Brain pericyte (primary cell): ENCODE measurements at places on chromosomes 4 and X.

DNA sequence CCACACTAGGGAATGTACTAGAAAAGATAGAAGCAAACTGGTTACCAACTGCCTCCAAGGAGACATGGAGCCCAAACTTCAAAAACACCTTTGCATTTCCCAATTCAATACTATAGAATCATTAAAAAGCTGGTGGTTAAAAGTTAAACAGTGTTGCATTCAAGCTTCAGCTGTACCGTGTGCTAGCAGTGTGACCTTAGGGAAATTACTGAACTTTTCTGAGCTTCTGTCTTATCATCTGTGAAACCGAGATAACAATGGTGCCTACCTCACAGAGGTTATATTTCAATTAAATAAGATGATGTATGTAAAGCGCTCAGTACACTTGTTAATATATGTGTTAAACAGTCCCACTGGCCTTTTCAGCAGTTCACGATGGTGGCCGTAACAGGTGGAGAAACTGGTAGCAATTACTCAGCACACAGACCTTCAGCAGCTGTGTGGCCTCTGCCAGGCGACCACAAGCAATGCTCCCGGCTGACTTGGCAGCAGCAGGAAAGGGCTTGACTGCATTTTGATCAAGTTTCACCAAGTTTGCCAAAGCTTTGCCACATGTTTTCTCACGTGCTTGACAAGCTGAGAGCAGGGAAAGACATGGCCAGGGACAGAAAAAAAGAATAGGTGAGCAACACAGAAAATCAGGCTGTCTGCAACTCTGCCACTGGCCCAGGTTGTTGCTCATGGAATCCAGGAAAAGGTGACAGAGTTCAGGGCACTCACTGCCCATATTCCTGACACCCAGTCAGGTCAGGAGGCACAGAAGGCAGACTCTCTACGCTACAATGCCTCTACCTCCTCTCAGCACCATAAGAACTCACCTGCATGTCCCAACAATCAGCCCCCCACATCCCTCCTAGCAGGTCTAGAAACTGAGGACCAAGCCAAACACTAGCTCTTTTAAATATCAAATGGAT, 72.1 kb downstream of the PARM1 start:
- DNase-seq, result no peak

DNA sequence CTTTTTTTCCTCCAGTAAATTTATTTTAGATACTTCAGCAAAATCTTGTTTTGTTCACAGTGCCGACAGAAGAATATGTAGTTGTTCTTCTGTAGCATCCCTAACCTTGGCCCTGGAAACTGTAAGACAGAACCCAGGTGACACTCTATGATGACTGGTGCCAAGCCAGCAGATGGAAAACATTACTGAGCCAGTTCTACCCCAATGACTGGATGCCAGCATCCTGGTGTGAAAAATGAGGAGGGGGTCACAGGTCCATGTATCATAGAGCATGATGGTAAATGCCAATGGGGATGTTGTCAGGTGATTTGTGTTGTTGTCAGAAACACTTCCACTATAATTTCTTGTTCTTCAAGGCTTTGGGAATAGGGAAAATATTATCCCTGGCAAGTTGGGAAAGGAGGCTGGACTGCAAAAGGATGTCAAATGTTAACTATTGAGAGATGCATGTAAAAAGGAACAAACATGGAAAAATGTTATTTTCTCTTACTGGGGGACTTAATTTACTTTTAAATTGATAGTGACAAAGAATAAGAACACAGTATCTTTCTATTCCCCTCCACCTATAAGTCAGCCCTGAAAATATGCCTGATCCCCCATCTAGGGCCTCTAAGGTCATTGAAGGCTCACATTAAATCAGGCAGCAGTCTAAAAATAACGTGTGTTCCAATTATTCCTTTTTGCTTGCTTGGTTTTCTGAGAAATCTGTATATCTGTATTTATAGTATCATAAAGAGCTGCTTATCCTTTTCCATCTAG, 159.8 kb downstream of the RASL11B start:
- no peak for DNase-seq

DNA sequence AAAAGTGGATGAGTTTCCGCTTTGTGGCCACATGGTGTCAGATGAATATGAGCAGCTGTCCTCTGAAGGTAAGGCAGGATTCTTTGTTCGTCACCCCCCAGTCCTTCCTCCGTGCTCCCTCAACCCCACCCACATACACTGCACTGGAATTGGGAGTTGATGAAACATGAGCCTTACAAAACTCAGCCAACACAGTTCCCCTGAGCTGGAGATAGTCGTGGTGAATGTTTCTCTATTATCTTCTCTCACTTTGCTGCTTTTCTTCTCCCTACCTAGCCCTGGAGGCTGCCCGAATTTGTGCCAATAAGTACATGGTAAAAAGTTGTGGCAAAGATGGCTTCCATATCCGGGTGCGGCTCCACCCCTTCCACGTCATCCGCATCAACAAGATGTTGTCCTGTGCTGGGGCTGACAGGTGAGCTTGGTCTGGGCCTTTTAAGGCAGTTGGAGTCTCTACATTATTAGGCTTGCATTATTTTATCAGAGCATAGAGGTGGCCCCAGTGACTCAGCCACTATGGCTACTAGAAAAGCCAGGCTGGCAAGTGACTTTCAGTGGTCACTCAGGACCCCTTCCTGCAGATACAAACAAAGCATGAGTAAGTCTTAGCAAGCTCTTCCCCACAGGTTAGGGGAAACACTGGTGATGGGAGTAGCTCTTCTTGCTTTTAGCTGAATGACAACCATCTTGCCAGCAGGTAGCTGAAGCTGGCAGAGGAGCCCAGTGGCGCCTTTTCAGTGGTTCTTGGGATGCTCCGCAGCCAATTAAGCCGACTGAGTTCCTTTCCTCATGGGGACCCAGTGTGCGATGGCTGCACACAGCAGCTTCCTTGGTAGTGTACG, 1.6 kb downstream of the RPL10 start:
- no peak for DNase-seq

- no peak for DNase-seq
Observed at GRCh38 chr4:128517096-128517738, 229.6 kb upstream of the PGRMC2 start.

DNA sequence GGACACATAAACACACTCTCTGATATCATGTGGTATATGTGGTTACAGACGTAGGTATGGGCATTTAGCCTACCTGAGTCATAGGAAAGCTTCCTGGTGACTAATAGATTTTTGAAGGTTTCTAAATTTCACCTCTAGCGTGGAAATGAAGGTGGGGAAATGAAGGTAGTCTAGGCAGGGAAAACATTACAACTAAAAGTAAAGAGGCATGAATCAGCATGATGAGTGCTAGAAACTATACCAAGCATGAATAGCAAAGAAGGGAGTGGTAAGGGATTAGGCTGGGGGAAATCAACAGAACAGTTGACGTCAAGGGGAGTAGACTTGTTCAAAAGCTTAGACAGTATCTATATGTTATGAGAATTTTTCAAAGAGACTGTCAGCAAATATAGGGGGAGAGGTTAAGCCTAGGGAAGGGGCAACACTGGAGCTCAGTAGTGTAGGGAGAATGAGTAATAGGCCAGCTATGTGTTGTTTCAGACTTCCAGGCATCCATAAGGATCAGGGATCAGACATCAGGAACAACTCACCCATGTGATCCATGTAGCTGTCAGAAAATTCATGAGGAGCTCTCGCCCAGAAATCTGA, 279.3 kb upstream of the DIPK2B start:
- no peak for DNase-seq

DNA sequence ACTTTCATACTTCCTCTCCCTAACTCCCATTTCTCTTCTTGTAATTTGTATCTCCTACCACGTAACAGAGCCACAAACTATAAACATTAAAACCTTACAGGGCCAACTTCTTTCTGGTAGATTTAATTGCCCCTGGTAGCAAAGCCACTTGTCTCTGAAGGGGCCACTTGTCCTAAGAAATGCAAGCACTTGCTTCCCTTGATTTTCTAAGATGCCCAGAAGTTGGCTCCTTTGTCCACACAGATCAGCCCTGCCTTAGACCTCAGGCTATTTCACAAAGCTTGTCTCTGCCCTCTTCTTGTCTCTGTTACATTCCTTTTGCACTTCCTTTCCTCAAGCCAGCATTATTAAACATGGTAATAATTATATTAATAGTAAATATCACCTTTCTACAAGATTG, 80.6 kb upstream of the CXXC4 start:
- no peak for DNase-seq

- no peak for DNase-seq
Observed at GRCh38 chr4:88366460-88366859, 12.2 kb upstream of the HERC6 start.

GRCh38 chr4:56086561-56086960, 137.8 kb downstream of the CEP135 start:
- no peak for DNase-seq

DNA sequence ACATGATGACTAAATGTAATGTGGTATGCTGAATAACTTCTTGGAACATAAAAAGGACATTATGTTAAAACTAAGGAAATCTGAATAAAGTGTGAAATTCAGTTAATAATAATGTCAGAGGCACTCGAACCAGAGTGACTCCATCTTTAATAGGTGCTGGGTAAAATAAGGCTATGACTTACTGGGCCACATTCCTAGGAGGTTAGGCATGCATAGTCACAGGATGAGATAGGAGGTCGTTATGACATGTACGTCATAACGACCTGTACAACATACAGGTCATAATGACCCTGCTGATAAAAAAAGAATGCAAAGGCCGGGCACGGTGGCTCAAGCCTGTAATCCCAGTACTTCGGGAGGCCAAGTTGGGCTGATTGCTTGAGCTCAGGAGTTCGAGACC, 28.9 kb upstream of the OPHN1 start:
- no peak for DNase-seq

DNA sequence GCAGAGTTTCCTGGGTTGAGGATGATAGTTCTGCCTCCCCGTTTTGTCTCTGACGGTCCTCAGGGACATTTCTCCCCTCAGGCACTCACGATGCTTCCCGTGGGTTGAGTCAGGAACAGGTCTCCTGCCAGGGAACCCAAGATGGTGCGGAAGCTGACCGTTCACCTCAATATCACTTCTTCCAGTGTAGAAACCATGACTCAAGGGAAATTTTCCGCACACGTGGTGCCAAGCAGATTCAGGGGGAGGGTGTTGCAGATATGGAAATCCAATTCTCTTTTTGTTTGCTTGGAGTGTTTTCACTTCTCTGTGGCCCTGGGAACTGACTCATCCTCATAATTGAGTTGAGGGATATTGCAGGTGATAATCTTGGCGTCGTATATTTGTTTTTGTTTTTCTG, 46.7 kb downstream of the CXorf49B start:
- DNase-seq, result no peak

GRCh38 chrX:84339507-84340364, 151.7 kb upstream of the RPS6KA6 start:
- DNase-seq, result no peak

DNA sequence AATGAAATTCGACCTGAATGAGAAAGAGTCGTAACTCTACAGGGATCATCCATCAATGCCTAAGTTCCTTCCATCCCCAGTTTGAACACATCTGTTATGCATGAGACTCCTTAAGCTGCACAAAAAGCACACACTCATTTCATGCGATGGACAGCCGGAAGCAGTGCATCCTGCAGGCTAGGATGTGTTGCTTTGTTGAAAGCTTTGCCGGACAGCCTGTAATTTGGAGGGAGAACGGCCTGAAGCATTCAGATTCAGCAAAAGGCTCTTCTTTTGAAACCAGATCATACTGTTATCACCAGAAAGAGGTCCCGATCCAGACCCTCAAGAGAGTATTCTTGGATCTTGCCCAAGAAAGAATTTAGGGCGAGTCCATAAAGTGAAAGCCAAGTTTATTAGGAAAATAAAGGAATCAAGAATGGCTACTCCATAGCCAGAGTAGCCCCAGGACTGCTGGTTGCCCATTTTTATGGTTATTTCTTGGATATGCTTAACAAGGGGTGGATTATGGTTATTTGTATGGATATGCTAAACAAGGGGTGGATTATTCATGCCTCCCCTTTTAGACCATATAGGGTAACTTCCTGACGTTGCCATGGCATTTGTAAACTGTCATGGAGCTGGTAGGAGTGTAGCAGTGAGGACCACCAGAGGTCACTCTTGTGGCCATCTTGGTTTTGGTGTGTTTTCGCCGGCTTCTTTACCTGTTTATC, 48.1 kb upstream of the DHRSX start:
- no peak for DNase-seq

- DNase-seq, result no peak
Observed at GRCh38 chr4:11281720-11282119, 147.0 kb downstream of the HS3ST1 start.

GRCh38 chr4:41425650-41426049, 112.3 kb upstream of the LIMCH1 start:
- no peak for DNase-seq

GRCh38 chr4:159367781-159368080, 264.9 kb downstream of the RAPGEF2 start:
- DNase-seq, result no peak

DNA sequence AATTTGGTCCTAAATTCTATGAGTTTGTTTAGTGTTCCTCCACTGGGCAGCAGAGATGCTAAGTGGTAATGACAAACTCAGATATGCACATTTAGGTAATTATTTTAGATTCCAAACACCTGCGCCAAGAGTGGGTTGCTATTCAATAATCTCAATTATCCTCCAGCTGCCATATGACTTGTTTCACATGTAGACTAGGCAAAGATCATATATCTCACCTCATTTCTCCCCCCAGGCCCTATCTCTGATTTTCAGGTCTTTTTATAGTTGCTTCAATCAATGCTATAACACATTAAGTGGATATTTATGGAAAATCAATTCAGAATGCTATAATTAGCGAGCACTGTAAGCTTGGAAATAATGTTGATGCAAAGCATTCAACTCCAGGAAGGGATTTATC, 217.6 kb downstream of the KCTD8 start:
- no peak for DNase-seq

GRCh38 chrX:31038575-31039326, 33.1 kb downstream of the FTHL17 start:
- DNase-seq, result no peak

DNA sequence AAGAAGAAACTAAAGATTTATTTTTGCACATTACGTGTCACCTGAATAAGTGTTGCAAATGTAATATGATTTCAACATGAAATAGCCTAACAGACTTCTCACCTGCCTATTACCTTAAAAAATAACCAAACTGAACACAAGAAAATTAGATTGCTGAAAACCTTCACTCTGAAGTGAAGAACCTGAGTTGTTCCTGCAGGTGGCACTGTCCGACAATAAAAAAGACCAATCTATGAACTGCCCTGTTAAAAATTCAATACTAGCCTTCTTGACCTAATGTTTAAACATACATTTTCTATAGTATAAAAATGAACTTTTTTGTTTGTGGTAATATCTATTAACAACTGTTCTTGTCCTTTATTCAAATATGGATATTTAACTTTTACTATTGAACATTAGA, 69.2 kb upstream of the PNPLA4 start:
- DNase-seq, result no peak

GRCh38 chr4:102259081-102259480, 86.2 kb downstream of the SLC39A8 start:
- no peak for DNase-seq

DNA sequence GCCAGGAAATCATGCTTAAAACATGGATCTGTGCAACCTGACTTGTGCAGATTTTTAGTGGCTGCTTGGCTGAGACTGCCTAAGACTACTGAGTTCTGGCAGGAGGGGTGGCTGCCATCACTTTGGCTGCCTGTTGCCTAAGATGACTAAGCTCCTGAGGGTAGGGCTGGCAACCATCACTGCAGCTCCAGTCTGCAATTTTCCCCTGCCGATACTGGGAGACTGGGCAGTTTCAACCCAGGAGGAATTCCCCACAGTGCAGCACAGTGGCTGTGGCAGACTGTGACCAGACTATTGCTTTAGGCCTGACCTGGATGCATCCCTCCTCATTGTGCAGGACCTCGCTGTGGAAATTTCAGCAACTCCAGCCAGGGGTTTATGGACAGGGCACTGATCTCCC, 544.9 kb downstream of the ANKRD50 start:
- no peak for DNase-seq

- DNase-seq, result no peak
Observed at GRCh38 chr4:106695501-106696262, 327.1 kb upstream of the GIMD1 start.
